ENCODE measurements at places on chromosomes 1 and 21.

- DNase-seq: no peak
Observed at GRCh38 chr1:209160230-209160629, 423.3 kb upstream of the CAMK1G start.

DNA sequence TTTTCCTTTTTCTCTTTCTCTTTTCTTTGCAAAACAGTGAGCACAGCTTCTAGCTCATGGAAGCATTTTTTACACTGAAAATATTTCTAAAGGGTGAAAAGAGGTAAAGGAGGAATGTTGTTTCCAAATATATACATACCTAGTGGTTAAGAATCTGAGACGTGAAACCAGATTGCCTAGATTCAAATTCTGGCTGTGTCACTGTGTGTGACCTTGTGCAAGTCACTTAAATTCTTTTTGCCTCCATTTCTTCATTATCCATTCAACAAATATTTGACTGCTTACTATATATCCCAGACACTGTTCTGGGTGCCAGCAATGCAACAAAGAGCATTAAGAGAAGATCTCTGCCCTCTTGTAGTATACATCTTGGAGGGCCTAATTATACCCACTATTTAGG lies 53.3 kb downstream of the ZFYVE9 start:
- DNase-seq: no peak

- DNase-seq: no peak
Observed at GRCh38 chr1:227603327-227603726, 40.0 kb downstream of the ZNF678 start.

GRCh38 chr1:37764888-37765441 lies at the start of gene EPHA10:
Gene EPHA10 (minus strand): TSS chr1:37765120. CDS start chr1:37765066, 54 bp downstream.
- DNase-seq: no peak

DNA sequence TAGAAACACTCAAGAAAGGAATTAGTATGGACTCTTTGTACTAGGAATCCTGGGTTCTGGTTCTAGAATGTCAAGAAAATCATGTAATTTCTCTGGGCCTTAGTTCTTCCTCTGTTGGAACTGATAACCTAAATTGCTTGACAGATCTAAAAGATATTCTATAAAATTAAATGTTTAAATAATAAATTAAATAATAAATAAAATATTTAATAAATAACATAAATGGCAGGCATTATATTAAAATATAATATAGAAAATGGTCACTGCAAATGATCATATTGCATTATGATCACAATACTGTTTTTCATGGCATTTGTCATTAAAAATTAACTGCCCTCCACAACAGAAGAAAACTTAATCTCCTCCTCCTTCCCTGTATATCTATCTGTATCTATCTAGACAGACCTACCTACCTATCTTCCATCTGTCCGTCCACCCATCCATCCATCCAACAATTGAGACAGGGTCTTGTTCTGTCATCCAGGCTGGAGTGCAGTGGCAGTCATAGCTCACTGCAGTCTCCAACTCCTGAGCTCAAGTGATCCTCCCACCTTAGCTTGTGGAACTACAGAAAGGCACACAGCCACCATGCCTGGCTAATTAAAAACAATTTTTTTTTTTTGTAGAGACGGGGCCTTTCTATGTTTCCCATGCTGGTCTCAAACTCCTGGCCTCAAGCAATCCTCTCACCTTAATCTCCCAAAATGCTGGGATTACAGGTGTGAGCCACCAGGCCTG lies 16.4 kb downstream of the NUCKS1 start:
- no peak for DNase-seq

DNA sequence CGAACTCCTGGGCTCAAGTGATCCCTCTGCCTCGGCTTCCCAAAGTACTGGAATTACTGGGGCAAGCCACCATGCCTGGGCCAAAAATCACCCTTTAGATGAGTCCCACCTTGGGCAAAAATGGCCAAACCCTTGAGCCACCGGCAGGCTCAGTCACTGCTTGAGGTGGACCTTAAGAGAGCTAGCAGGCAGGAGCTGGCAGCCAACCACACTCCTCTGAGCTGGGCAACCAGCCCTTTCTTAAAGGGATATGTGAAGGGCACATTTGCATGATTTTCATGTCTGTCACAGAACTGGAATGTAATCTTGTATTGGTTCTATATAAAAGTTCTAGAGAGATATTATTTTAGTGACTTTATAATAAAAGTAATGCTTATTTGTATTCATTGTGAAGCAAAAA lies 316.5 kb downstream of the PBX1 start:
- DNase-seq: no peak

- DNase-seq: no peak
Observed at GRCh38 chr1:208369045-208369444, 124.9 kb upstream of the PLXNA2 start.

GRCh38 chr1:213159376-213159775 lies 108.3 kb downstream of the RPS6KC1 start:
- DNase-seq: no peak

DNA sequence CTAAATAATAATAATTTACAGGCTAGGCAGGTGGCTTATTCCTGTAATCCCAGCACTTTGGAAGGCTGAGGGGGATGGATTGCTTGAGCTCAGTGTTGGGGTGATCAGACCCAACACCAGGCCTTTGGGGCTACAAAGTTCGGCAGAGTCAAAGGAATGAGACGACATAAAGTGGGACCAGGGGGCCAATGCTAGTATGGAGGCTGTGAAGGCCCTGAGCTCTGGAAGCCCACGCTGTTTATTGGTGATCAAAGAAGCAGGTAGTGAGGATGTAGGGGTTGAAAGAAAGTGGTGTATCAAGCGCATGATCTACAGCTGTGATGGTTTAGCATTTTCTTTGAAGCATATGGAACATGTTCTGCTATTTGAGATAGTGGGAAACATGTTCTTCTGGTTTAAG lies 5.6 kb downstream of the BTBD8 start:
- no peak for DNase-seq

GRCh38 chr1:65804584-65804983 lies 11.9 kb downstream of the PDE4B start:
- DNase-seq: no peak

- DNase-seq: peak; percentile 43
Observed at GRCh38 chr1:43783671-43784205, 76.4 kb downstream of the ST3GAL3 start.

- peak; percentile 7 for DNase-seq
Observed at GRCh38 chr1:202228484-202229122, 35.0 kb downstream of the LGR6 start.

DNA sequence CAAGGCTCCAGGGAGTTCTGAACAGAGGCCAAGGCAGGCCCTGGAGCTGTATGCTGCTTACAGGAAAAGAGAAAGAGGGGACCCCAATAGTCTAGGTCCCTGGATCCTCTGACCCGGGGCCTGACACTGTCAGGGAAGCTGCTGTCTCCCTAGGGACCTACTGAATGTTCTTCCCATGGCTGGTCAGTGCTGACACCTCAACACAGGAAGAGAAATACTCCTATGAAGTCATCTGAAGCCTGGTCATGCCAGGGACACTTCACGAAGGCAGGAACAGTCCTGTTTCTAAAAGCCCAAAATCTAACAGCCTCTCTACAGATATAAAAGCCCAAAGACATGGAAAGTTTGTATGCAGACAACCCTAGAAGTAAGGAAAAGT lies 1.7 kb upstream of the LAD1 start:
- no peak for DNase-seq

- no peak for DNase-seq
Observed at GRCh38 chr1:62682531-62682930, 5.7 kb downstream of the DOCK7 start.

- DNase-seq: no peak
Observed at GRCh38 chr1:38446936-38447335, 400.3 kb upstream of the POU3F1 start.

DNA sequence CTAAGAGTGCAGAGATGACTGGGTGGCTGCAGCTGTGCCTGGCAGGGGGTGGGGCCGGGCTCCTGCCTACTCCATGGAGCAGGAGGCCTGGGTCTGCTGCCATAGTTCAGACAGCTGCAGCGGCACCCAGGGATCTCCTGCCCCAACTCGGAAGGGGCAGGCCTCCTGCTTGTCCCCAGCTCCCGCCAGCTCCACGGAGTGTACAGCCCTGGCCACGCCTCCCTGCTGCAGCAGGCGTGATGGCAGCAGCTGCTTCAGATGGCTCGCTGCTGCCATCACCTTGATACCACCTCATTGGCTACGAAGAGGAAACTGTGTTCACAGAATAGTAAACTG lies 35.9 kb downstream of the ACTL8 start:
- no peak for DNase-seq

DNA sequence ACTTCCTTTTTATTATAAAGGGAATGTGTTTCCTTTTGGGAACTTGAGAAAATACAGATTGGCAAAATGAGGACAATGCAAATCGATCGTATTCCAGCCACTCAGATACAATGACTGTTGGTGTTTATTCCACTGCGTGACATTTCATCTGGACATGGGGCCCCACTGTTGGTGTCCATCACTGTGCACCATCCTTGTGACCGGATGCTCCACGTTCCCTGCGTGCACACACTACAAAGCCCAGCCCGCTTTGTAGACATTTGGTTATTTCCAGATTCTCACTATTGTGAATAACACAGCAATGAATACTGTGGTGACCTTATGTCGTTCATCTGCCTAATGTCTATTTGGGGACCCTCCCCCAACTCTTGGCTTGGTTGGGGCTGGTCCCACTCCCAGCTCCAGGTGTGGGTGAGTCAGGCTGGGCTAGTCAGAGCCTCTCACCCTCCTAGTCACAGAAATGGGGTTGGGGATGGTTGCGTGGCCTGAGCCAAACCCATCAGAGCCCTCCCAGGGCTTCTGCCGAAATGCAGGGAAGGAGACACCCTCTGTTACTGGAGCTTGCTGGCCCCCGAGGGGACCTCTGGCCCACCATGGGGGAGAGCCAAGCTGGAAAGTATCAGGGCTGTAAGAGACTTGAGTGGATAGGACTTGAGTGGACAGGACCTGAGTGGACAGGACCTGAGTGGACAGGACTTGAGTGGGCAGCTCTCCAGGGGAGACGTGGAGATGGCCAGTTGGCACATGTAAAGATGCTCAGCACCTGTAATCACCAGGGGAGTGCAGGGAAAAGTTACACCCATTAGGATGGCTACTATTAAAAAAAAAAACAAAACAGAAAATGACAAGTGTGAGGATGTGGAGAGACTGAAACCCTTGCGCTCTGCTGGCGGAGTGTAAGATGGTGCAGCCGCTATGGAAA lies 57.1 kb upstream of the ADARB1 start:
- DNase-seq: no peak

GRCh38 chr1:2229037-2229864 lies 1.1 kb downstream of the SKI start:
- peak; percentile 85 for DNase-seq

DNA sequence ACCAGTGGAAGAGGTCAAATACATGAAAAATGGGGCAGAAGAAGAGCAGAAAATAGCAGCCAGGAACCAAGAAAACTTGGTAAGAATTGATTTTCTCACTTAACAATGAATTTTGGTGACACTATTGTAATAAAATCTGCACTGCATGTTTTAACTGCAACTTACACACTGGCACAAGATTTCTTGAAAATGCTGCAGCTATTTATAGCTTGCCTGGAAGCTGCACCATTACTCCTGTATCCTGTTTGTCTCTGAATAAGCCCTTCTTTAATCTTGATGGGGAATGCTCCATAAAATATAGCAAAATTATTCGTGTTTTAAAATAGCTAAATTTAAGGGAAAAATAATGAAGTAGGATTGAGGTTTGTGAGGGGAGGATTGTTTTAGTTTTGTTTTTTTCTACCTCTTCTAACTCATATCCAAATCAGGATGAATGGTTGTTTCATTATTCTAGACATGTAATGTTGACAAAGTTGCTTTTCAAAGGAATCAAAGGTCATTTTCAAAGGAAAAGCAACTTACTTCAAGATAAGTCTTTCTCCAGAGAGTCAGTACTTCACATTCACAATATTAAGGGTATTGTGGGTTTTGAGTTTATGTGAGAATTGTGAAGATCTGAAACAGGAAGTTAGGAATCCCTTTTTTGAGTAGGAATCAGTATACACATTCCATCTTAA lies 120.9 kb downstream of the C1orf21 start:
- no peak for DNase-seq

GRCh38 chr1:2276803-2277580 lies 48.9 kb downstream of the SKI start:
- no peak for DNase-seq

DNA sequence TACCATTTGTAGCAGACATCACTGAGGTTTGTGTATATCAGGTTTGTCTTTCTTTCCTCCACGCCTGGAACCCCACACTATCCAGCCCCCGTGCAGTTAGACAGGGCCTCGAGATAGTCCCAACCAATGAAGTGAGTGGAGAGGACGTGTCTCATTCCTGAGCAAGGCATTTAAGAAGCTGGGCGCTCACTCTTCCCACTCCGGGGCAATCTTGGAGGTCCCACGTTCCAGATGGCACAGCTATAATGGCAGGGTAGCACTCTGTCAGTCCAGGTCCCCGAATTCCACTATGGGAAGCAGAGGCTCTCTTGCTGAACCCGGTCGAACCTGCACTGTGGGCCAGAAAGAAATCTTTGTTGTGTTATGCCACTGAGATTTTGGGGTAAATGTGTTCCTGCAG lies 57.3 kb upstream of the CSF3R start:
- DNase-seq: no peak

GRCh38 chr21:38809198-38809878 lies 3.6 kb downstream of the ETS2 start:
- DNase-seq: no peak

GRCh38 chr21:33135925-33136324 lies 66.0 kb downstream of the OLIG1 start:
- no peak for DNase-seq

- no peak for DNase-seq
Observed at GRCh38 chr1:214419650-214420049, 131.8 kb downstream of the PTPN14 start.

DNA sequence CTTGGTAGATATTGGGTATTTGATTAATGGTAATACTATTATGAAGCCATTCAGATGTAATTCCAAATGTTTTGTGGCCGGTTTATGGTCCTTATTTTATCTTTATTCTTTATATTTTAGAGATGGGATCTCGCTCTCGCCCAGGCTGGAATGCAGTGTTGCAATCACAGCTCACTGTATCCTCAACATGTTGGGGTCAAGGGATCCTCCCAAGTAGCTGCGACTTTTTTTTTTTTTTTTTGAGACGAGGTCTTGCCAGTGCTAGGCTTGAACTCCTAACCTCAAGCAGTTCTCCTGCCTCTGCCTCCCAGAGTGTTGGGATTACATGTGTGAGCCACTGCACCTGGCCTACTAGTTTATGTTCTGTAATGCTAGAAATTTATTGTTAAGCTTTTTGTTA lies 4.7 kb downstream of the DDI2 start:
- DNase-seq: no peak

DNA sequence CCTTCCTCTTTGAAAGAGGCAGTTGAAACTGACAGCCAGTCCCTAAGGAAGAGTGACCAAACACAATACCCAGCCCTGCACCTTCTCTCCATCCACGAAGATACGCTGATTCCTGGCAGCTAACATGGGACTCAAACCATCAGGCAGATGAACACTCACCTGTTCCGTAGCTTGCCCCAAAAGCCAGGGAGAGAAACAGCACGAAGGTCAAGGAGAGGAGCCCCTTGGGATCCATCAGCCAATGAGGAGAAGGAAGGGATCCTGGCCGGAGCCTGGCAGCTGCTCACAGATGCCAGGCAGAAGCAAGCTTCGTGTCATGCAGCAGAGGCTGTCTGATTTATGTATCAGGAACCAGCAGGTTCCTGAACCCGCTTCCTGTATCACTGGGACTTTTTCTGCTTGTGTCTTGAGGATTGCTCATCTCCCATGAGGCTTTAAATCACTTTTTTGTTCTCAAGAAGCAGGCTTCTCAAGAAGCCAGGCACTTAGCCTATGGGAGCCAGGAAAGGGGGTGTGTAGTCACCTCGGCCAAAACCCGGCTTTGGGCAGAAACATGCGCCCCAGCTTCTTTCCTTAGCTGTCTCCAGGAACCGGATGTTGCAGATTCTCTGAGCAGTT lies at the start of gene SLAMF1:
SLAMF1 (minus strand) TSS at position 334 of the 618 bp plus-strand sequence; CDS start at position 235, 99 bp downstream.
- peak; percentile 92 for DNase-seq
